Naive thymus-derived CD8-positive, alpha-beta T cell (primary cell): ENCODE measurements at places on chromosomes 13 and 19.

DNA sequence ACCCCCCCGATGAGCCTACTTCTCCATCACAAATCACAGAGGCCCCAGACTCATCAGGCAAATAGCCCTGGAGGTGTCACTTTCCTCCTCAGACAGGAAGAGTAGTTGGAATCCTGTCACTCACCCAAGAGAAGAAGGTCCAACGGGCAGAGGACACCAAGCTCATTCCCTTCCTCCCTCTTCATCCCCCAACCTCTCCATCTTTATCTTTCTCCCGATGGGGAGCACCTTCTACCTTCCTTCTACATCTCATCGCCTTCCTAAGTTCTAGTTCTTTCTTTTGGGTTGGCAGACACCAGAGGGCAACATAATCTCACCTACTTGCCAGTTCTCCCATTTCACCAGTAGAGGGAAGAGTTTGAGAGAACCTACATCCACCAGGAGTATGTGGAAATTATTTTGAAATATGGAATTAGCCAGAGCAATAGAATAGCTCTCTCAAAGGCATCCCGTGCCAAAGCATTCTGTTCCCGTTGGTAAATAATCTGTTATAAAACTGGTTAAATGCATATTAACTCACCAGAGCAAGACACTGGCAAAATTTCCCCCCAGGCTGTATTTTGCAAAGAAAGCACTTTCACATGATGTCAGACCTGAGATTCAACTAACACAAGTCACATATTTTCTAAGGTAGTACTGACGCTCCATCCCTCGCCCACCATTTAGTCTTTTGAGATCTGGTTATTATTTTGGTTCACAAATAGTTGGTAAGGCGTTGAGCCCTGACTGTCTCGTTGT lies 55.0 kb downstream of the ZIC5 start:
- DNase-seq: no peak

DNA sequence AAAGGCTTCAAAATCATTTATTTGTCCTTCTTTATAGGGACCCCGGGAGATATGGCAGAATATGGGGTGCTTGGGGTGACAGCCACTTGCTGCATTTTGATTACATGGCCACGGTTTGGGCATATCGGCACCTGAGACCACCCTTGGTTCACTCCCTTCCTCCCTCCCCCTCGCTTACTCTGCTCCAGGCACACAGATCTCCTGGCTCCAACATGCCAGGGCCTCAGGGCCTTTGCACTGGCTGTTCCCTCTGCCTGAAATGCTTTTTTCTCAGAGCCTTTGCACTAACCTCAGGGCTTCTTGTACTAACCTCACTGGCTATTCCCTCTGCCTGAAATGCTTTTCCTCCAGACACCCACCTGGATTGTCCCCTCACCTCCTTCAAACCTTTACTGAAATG lies 23.8 kb downstream of the VAV1 start:
- no peak for DNase-seq

GRCh38 chr13:22893204-22893603 lies 287.6 kb upstream of the SGCG start:
- DNase-seq: no peak

GRCh38 chr19:51715850-51716249 lies 7.9 kb downstream of the HAS1 start:
- no peak for DNase-seq

DNA sequence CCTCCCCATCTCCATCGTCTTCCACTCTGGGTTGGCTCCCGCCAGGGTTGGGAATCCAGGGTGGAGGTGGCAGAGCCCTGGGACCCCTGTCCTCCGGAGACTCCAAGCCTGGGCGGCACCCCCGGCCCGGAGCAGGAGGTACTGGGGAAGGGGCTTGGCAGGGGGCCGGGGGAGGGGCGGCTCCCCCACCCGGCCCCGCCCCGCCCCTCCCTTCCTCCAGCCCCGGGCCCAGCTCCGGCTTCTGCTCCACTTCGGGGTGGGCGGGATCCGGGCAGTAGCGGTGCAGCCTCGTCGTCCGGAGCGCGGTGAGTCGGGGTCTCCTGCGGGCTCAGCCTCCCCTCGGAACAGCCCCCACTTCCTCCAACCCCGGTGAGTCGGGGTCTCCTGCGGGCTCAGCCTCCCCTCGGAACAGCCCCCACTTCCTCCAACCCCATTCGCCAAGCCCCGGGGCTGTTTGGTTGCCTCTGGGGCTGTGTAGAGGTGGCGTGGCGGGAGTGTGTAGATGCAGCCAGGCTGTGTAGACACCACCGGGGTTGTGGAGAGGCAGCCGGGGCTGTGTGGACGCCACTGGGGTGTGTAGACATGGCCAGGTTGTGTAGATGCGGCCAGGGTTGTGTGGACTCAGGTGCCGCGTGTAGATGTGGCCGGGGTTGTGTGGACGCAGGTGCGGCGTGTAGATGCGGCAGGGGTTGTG lies at the start of gene TMPRSS9:
TSS of gene TMPRSS9 (plus strand) at position 274 of the 694 bp plus-strand sequence. CDS start 29,521 bp downstream, outside the sequence.
- no peak for DNase-seq

DNA sequence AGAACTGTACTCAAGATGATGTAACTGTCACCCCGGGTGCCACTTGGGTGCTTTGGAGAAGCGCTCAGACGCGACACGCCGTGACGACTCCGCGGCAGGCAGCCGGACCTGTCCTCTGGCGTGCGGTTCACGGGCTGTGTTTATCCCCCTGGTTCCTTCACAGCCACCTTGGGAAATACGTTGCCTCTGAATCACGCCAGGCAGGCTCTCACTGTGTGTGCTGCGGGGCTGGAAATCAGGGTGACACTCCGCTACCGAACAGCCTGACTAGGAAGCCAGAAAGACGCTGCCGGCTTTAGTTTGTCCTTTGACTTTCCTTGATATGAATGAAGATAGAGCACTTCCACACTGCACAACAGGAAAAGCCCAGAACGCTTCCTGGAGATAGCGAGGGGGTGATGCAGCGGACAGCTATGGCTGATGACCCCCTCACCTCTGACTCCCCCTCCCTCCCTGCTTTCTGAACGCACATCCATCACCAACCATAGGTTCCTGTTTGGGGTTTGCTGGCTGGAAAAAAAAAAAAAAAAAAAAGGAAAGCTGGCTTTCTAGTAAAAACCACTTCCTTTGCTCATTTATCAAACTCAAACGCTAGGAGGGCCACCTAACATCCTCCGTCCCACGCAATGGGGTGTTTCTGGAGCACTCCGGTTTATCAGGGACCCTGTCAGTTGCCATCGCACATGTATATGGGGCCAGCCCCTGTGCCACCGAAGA lies 3.7 kb upstream of the GP6 start:
- DNase-seq: no peak

- no peak for DNase-seq
These were observed 195.1 kb downstream of the NDFIP2 start for GRCh38 chr13:79675931-79676660.

- DNase-seq: no peak
These were observed 767.4 kb downstream of the SLITRK6 start for GRCh38 chr13:85031771-85032170.

- DNase-seq: no peak
These were observed 38.7 kb upstream of the CYSLTR2 start for GRCh38 chr13:48615049-48615448.

DNA sequence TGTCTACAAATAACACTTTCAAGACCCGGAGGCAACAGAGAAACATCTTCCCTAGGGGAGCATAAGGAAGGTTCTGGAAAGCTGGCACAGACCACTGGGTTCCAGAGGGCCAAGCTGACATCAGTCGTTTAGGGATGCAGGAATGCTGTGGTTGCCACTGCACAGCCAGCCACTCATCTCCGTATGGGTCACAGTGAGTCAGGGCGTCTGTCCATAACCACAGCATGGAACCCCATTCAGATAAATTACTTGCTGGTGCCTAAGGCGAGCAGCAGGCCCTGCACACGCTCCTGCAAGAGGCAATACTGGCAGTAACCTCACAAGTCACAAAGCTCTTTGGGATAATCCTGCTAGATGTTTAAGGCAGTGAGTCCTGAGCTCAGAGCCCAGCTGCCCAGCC lies 140.9 kb upstream of the UBL3 start:
- DNase-seq: no peak

DNA sequence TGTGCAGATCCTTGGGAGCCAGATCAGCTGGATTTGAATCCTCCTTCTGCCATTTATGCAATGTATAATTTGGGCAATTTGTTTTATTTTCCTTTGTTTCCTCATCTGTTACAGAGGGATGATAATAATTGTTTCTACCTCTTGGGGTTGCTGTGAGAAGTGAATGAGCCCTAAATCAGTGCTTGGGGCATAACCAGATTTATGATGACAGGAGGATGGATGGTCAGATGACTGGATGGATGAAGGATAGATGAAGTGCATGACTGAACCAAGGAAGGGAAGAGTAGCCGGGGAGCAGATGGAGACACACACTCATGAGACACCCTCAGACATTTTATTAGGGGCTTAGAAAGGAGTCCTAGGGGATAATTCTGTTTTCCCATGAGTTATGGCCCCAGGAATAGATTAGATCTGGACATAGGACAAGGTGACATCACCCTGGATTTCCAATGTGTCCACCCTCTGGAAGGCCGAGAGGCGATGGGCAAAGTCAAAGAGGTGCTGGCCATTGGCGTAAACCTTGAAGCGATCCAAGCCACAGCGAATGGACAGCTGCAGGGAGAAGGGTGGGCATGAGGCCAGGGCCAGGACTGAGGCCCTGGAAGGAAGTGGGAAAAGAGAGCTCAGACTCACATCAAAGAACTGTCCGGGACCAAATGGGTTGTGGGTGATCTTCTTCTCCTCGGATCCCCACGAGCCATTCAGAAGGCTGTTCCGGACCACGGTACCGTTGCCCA lies 11.2 kb downstream of the LGALS4 start:
- DNase-seq: no peak

- no peak for DNase-seq
These were observed 21.1 kb upstream of the ZSCAN18 start for GRCh38 chr19:58118979-58119733.

- no peak for DNase-seq
These were observed 2.5 kb downstream of the NFIC start for GRCh38 chr19:3368848-3369336.

DNA sequence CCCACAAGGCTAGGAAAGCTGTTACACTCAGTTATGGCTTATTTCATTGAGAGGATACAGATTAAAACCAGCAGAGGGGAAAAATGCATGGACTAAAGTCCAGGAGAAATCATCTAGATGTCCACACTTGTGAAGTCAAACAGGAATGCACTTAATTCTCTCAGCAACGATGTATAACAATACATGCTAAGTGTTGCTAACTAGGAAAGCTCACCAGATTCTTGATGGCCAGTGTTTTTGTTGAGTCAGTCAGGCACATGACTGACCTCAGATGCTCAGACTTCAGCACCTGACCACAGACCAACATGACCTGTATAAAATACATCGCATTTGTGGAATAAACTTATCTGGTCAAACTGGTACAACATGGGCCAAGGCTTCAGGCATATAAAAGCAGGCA lies 470.2 kb upstream of the PRR20A start:
- DNase-seq: no peak

GRCh38 chr13:68185444-68186141 lies 955.5 kb upstream of the PCDH9 start:
- no peak for DNase-seq

- no peak for DNase-seq
These were observed 14.1 kb downstream of the POU4F1 start for GRCh38 chr13:78589206-78589605.

- DNase-seq: no peak
These were observed 87.1 kb downstream of the ARHGEF7 start for GRCh38 chr13:111202156-111202621.

DNA sequence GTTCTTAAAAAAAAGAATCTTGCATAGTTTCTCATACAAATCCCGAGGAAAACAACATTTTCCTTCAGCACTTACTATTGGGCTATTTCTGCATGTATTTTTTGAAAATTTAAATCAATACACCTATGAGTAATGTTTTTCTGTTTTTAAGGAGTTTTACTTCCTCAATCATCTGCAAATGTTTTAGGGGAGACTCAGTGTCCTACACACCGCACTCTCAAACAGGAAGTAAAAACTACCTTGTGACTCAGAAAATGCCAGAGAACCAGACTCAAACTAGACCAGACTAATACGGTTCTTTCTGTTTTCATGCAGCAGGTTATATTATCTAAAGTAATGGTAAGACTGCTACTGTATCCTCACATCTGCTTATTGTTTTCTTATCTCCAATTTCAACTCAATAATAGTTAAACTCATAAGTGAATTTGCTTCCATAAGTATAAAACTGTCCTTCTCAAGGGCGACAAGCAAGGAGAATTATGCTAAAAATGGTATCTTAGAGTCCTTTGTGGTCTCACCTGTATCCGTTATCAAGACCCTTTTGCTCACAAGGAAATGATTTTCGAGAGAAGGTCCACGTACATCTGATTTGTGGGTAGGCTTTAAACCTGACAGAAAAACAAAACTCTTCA lies 52.5 kb downstream of the FLT3 start:
- no peak for DNase-seq

- no peak for DNase-seq
These were observed 148.6 kb upstream of the ATXN8OS start for GRCh38 chr13:69959046-69959445.

DNA sequence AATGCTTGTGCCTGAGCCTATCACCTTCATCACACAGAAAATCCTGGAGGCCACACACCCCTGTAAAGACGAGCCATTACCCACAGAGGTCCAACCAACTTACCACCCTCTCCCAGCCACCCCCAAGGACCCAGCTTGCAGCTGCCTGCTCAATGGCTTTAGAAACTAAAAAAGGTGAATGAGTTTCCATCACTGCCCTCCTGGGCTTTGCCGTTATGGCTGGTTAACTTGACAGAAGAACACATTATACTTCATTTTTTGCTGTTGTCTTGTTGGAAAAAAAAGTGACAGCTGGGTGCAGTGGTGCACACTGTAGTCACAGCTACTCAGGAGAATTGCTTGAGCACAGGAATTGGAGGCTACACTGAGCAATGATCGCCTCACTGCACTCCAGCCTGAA lies 17.4 kb upstream of the FEM1A start:
- no peak for DNase-seq

DNA sequence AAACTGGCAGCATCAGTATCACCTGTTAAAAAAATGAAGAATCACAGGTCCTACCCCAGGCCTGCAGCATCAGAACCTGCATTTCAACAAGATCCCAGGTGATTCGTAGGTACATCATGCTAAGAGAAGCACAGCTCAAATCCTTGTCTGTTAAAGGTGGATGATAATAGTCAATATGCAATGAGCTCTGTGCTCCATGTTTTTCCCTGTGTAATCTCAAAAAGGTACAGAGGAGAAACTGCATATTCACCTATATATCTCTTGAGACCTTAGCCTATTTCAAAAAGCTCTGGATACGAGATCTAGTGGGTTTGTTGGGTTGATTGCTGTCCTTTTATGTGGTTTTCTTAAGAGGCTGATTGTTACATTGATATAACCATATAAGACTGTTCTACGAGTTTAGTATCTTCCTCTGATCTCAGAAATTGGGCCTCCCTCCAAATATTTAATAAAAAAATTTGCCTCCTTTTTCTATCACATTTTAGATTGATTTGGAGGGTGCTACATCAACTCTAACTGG lies 148.9 kb downstream of the DCT start:
- no peak for DNase-seq
